ENCODE measurements at places on chromosomes 1 and 21.

DNA sequence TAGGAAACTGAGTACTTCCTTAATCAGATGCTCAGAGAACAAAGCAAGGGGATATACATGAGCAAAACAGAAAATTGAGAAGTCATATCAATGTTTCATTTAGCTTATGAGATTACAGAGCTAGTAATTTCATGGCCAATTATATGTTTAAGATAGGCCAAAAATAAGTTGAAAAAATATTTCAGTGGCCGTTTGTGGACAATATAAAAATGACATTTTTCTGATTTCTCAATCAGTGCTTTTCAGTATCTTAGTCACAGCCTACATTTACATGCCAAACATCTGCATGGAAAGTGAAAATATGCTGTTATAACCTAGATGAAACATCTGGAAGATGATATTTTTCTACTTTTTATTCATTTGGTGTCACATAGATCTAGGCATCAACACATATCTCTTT is 192.5 kb downstream of the HLX start:
- DNase-seq = no peak

GRCh38 chr1:85258536-85259117 is 835 bp downstream of the C1orf52 start:
- no peak for DNase-seq

- DNase-seq = no peak
Measured at GRCh38 chr1:200960948-200961340, 62.6 kb downstream of the KIF21B start.

DNA sequence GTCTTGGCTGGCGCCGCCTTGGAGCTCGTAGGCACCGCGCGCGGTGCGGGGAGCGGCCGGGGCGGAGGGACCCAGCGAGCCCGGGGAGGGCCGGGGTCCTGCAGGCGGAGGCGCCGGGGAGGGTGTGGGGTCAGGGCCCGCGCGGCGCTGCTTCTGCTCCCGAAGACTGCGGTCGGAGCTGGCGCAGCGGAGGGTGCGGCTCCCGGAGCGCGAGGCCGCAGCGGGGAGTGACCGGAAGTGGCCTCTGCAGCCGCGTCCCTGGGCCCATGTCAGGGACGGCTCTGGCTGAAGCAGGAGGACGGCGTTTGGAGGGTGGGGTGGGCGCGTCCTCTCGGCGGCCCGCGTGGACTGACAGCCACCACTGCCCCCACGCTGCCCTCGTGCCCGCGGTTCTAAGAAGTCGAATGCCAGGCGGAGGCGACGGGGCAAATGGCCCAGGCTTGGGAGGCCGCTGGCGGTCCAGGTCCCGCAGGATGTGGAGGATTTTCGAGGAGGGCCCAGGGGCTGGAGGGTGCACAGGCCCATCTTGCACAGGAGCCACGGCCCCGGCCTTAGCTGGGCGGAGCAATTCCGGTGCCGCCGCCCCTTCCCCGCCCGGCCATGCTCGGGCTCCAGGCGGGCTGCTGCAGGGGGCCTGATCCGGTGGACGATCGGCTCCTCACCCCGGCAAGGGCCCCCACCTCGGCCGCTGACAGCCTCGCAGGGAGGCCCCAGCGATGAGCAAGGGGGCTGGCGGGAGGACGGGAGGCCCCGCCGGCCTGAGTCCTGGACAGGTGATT is 7.7 kb upstream of the ZNF669 start:
- DNase-seq = no peak

DNA sequence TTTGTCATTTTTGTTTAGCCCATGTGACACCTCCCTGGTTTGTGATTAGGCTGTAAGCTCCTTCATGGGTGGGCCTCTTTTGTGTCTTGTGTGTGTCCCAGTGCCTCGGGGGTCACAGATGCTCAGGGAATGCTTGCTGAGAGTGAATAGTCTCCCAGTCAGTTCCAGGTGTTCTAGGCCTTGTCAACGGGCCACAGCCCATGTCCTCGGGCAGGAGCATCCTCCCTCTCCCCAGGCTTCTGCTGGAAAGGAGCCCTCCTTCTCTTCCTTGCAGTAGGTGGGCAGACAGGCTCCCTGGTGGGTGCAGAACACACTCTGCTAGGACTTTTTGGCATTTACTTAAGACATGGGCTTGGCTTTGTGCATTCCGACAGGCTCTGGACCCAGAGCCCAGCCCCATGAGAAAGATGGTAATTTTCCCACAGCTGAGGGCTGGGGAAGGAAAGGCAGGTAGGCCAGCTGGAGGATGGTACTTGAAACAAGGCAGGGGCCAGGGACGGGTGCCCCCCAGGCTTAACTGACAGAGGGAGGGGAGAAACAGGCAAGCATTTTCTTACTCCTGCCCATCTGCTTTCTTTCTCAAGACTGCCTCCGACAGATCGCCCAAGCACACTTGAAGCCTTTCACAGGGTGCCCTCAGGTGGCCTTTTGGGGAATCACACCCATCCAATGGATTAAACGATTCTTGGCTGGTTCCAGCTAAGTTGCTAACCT is 7.1 kb upstream of the CPLANE2 start:
- peak; percentile 66 for DNase-seq

- DNase-seq = no peak
Measured at GRCh38 chr1:186864296-186864695, 35.5 kb downstream of the PLA2G4A start.

GRCh38 chr21:33522953-33523349 is 19.0 kb downstream of the GART start:
- no peak for DNase-seq

DNA sequence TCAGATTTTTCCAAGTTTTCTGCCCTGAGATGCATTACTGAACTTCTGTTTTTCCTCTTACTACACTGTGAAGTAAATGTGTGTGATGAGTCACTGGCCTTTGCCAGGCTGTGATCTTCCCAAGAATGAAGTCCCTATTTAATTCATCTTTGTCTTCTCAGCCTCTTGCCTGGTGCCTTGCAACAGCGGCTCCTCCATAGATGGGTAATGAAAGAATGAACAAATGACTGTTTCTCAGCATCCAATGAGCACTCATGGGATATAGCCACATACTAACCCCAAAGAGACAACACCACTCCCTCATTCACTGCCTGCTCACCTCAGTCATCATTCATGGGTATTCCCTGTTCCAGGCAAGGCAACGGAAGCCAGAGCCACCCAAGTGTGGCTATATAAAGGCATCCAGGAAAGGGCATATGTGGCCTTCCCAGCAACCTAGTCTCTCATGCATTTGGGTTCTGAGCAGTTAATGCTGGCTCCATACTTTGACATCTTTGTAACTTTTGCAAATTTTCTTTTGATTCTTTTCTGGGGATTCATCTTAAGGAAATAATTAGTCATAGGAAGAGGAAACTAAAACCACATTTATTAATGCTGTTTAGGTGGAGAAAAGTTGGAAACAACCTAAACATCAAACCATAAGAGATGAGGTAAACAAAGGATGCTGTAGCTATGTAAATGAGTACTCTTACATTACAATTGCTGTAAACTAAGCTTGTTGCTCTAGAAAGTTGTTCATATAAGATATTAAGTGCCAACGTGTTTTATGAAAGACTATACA is 71.9 kb downstream of the HIVEP3 start:
- no peak for DNase-seq

DNA sequence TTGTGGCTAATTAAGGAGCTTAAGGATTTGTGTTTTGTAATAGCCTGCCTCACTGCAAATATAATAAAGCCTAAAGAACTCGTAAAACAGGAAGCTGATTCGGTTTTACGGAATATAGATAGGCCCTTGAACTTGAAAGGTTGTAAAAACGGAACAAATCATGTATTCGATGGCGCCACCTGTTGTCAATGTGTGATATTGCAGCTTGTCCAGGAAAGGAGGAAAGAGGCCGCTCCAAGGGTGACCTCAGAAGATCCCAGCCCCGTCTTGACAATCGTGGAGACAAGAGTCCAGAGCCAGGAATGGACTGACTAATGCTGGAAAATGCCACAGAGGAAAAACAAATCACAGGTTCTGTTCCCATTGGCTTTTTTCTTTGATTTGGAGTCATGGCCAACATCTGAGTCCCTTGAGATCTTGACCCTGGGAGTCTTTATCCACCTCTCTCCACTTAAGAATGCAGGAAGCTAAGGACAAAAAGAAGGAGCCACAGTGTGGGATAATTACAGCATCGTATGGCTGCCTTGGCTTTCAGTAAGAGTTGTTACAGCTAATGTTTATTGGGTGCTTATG is 7.0 kb upstream of the IGSF21 start:
- DNase-seq = peak; percentile 47

DNA sequence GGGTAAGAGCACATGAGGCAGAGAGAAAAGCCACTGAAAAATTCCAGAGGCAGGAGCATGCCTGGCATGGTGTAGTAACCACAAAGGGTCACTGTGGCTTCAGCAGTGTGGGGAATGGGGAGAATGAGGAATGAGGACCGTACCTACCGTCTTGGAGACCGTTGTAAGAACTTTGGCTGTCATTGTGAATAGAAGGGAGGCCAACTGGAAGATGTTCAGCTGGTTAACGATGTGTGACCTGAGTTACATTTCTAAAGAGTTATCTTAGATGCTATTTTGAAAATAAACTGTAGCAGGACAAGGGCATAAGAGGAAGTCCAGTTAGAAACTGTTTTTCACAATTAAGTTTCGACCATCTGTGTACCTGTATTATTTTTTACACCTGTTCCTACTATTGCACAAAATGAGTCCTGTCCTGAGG is 365.5 kb upstream of the SGIP1 start:
- DNase-seq = no peak

DNA sequence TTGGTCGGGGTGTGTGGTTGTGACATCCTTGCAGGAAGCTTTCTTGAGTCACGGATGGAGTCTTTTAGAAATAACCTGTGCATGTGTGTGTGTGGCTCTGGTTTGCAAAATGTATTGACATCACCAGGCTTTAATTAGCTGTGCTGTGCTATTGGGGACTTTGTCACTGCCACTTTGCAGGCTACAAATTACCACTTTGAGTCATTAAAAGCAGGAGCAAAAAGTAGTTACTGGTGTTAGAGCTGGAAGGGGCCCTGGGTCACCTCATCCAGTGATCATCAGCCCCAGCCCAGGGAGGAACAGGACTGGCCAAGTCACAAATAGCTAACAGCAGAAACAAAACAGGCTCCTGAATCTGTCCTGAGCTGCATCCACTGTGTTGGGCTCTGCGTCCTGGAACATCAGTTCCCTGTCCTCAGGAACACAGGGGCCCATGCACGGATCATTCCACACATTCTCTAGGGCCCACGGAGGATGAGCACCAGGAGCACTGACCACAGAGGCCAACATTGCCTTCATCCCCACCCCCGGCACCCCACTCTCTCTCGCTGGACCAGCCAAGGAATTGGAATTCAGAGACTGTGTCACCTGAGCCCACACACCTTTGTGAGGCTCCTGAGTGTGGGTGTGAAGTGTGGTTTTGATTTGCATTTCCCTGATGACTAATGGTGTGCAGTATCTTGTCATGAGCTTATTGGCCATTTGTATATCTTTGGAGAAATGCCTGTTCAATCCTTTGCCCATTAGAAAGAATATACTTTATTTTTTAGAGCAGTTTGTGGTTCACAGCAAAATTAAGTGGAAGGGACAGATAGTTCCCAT is 280.1 kb upstream of the C1orf174 start:
- no peak for DNase-seq

- no peak for DNase-seq
Measured at GRCh38 chr21:28516991-28517592, 475.6 kb downstream of the LTN1 start.

DNA sequence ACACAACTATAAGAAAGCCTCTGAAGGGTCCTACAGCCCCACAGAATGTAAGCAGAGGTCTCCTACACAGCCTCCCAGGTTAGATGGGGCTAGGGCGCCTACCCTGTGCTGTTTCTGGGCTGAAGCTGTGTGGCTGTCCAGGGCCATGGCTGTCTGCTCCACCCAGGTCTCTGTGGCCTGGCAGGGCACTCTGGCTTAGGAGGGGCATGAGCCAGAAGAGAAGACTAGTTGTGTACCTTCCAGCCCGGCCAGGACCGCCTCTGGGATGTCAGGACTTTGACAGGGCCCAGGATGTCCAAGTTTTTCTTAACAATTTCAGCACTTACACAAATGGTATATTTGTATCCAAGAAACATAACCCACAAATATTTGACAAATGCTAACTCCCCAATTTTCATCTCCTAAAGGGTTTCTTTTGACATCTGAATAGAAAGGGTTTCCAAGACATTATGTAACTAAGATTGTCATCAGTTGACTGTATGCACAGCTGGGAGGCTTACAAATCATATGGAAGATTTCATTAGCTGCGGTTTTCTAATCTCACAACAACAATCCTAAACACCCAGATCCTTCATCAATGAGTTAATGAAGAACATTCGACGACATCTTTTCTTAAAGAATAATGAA is 80.5 kb downstream of the HSF2BP start:
- DNase-seq = no peak

- DNase-seq = no peak
Measured at GRCh38 chr21:16199539-16199938, 469.8 kb downstream of the USP25 start.

DNA sequence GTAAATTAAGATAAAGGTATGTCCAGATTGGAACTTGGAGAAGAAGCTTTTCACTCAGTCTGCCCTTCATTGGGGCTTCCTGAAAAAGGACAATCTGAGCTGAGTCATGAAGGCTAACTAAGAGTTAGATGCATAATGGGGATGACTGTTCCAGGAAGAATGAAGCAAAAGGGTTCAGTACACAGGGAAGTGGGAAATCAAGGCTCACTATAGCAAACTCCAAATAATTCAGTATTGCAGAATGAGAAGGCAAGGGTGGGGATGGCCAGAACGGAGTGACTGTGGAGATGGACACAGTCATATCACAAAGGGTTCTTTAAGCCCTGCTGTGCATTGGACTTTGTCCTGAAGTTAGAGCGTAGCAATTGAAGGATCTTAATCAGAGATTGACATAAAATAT is 158.3 kb downstream of the FGGY start:
- DNase-seq = no peak

GRCh38 chr1:203311368-203312301 is 6.3 kb downstream of the BTG2 start:
- DNase-seq = no peak

- DNase-seq = peak; percentile 51
Measured at GRCh38 chr1:12138196-12139168, 28.3 kb upstream of the TNFRSF1B start.

DNA sequence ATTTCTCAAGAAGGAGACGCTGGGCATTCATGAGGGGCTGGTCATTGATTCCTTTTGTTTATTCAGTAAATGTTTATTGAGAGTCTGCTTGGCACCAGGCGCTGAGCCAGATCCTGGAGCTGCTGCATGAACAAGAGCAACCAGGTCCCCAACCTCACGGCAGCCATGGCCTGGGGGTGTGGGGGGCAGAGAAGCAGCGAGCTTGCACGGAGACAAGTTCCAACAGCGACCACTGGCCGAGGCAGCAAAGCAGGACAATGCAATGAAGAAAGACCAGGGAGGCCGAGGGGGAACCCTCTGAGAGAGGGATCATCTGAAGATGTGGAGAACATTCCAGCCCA is 7.5 kb downstream of the KCNAB2 start:
- DNase-seq = no peak

DNA sequence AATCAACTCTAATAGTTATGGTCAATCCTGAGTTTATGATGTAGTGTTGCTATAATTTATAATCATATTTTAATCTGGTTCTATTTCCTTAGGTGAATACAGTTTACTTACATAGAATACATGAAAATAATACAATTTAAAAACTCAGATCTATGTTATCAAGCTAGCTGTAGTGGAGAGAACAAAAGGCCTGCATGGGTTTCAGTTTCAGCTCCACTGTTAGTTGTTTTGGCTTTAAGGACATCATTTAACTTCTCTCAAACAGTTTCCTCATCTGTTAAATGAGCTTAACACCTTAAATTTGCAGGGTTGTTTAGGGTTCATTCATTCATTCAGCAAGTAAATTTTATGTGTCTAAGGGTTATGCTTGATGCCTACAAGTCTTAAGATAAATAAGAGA is 98.4 kb upstream of the KIAA1614 start:
- DNase-seq = no peak

- DNase-seq = no peak
Measured at GRCh38 chr1:114024049-114024448, 44.8 kb downstream of the OLFML3 start.

All from HFF-Myc (cell line).